ENCODE measurements at places on chromosomes 1 and 21.

GRCh38 chr1:178964469-178965330, 61.0 kb upstream of the FAM20B start:
- no peak for DNase-seq

DNA sequence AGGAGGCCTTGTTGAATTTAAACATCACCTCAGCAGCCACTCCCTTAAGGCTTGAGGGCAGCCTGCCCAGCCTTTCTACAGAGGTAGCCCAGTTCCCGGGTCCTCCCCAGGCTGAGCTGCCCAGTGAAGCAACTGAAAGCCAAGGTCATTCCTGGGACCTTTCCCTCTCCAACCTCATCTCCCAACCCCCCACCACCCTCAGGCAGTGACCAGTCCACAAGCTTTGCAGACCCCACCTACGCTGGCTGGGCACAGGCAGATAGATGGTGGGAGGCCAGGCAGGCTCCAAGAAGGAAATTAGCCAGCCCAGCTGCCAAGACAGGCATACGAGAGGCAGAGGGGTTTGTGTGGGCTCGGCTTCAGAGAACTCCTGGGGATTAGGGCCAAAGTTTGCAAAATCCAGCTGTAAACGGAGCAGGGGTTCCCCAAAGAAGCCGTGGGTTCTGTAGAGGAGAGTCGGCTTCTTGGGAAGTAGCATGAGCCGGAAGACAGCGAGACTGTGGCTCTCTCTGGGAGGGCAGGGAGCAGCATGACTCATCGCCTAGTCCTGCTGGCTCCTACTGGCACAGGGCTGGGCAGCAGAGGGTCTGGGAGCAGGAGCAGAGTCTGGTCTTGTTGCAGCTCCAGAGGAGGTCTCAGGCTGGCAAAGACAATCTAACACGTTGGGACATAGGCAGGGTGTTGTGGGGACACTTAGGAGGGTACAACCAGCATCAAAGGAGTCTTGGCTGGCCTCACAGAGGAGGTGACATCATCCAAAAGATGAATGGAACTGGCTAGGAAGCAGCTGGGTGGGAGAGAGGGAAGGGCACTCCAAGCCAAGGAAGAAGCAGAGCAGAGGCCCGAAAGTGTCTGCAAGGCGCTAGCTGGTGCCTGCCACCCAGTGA, 2.8 kb upstream of the ZC3H12A start:
- DNase-seq = peak; percentile 92

DNA sequence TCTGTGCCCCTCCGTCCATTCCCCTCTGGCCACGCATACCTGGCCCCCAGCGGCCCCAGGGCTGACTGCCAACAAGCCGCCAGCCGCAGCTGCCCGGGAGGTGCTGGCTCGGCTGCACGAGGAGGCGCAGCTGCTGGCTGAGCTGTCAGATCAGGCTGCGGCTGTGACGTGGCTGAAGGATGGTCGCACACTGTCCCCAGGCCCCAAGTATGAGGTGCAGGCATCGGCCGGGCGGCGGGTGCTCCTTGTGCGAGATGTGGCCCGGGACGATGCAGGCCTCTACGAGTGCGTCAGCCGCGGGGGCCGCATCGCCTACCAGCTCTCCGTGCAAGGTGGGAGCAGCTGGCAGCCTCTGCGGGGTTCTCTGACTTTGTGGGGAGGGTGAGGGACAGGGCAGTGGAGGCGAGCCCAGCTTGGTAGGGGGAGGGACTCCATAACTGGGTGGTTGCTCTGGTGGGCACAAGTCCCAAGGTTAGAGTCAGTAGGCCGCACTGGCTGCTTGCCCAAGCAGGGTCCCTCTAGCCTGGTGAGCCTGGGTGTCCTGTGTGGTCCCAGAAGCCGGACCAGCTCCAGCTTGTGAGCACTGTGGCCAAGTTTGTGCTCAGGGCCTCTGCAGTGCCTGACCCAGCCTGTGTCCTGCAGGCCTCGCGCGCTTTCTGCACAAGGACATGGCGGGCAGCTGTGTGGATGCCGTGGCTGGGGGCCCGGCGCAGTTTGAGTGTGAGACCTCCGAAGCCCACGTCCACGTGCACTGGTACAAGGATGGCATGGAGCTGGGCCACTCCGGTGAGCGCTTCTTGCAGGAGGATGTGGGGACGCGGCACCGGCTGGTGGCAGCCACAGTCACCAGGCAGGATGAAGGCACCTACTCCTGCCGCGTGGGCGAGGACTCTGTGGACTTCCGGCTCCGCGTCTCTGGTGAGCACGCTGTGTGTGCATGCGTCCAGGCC, 8.8 kb downstream of the OBSCN start:
- DNase-seq = no peak

DNA sequence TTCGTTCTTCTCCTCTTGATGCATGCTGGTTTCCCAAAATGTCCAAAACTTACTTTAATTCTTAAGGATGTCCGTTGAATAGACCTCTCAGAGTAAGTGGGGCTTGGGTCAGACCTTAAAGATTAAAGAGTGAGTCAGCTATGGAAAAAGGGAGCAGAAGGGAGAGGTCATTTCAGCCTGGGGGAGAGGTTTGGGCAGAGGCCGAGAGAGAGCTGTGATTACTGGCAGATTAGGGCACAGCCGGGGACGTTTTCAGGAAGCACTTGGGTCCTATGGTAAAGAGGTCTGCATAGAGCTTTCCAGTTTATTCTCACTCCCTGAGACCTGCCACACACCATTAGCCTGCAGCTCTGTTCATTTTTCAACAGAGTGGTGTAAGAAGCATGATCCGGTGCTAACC, 14.0 kb upstream of the ST3GAL3 start:
- DNase-seq = no peak
